ENCODE measurements at places on chromosomes 13 and 19.

DNA sequence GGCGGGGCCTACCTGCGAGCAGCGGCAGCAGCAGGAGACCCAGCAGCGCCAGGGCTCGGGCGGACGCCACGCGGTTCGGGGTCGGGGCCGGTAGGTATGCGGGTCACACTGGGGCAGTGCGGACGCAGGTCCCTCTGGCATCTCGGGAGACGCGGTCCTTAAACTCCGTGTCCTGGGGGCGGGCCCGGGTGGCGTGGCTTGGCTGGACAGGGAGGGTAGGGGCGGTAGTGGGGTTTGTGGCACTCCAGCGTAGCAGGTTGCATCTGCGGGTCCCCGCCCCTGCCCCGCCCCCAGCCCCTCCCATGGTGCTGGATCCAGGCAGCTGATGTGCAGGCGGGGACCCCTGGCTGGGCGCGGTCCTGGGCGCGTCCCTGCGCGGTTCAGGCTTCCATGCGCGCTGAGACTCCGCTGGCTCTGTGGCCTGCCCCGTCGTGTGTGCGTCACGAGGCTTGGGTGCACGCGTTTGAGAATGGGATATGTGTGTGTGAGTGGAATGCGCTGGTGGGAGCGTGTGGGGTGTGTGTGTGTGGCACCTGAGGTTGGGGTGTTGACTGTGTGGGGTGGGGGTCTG is 96.1 kb downstream of the WTIP start:
- DNase-seq: no peak

- DNase-seq: no peak
These were observed 79.9 kb upstream of the GSX1 start for GRCh38 chr13:27712421-27712820.

GRCh38 chr13:71396149-71396548 is 470.9 kb downstream of the DACH1 start:
- no peak for DNase-seq

GRCh38 chr13:45048890-45049407 is 59.6 kb downstream of the GPALPP1 start:
- DNase-seq: no peak

- peak; percentile 89 for DNase-seq
These were observed 71.9 kb upstream of the KLF12 start for GRCh38 chr13:74206061-74206561.
